ENCODE measurements at places on chromosomes 2 and 18.
A peak's percentile ranks its signal among the peaks of the same experiment; 100 is the strongest.

- no peak for DNase-seq
Measured at GRCh38 chr18:51426996-51427395, 229.5 kb upstream of the MEX3C start.

DNA sequence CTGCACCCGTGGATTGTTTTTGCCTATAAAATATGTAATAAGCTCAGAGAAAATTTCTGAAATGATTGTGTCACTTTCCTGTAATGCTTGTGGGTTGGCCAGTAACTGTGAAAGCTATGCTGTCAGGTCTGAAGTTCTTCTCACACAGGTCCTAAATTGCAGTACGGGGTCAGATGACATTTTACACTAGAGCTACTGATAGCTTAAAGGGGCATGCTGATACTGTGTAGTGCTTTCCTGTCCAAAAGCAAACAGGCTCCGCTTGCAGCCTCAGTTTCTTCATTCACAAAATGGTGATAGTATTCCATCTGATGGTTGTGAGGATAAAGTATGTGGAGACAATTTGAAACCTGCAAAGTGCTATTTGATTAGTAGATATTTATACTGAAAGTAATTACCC is 7.6 kb upstream of the FARSB start:
- no peak for DNase-seq

DNA sequence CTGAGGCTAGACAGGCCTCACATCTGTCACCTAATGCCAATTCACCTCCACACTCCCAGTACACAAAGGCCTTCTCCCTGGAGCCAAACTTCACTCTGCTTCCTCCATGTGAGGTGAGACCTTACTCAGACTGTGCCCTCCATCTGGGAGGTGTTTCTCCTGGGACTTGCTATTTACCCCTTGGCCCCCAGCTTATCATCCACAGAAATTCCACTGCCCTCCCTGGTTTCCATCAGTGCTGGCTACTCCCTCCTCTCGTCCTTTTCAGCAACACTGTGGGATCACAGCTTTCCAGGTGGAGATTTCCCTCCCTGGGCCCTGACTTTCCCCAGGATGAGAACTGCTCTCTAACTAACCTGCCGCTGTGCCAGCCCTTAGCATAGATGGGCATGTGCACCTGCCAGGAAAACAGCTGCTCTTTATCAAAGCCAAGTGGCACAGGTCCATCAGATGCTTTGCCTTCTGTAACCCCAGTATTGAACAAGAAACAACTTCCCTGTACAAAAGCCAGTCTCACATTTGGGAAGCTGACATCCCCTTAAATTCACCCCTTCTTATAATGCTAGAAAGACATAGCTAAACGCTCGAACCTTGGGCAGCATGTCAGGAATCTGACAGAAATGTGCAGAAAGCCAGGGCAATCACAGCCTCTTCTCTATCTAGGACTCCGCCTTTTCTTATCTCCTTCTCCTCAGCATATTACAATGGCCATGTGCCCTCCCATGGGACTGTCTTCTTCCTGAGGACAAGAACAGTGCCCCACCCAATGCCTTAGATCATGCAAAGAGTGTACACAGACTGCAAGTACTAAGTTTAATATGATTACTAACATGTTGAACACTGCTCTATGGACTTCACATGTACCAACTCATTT is 535.5 kb upstream of the ID2 start:
- DNase-seq, result peak; percentile 25

DNA sequence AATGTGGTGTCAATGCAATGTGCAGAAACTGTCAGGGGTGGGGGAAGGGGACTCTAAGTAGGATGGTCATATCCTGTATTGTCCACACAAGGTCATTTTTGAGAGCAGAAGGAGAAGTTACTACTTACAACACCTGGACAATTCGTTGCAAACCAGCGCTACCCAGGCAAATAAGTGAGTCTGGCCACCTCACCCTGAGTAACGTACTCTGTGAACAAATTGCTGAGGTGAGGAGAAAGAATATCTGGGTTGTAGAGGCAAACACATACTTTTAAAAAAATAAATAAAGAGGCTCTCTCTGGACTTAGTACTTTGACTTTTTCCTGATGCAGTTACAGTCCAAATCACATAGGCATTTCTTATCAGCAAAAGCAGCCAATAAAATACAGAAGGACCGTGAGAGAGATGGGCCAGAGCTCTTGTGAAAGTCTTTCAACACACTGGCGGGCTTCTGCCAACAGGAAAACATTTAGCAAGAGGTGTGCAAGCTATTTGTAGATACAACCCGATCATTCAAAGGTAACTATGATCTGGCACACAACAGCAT is 268.2 kb upstream of the ID2 start:
- peak; percentile 9 for DNase-seq

DNA sequence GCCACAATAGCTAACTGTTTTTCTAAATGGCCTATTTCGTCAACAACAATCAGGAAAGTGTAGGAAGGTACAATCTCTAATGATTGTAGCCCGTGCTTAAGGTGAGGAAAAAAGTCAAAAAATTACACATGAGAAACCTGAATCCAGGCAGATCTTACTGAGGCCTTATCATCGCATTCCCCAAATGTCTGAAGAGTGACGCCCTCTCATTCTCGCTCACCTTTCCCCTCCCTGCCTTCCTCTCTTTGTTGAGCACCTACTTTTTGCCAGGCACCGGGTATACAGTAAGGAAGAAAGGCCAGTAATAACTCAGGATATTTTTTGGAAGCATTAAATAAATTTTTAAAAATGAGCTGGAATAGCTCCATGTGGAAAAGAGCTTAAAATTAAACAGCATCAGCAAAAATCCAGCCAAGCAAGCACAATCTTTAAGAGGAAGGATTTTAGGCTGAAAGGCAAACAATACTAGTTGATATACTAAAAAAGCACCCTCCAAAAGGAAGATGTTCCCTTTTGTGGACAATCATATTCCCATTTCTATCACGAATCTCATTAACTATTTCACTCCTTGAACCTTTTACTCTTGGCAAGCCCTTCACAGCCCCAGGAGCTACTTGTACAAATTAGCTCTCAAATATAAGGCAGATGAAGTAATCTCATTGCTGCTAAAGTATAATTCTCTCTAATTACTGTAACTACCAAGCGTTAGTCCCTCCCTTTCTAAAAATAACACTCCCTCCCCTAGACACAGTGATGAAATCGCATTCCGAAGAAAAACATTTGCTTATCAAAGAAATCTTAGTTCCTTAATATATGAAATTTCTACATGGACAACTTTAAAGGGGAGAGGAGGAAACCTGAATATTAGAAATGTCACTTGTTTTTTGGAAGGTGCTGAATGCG is 40.0 kb downstream of the STAT1 start:
- no peak for DNase-seq

- no peak for DNase-seq
Measured at GRCh38 chr2:24721470-24721869, 71.7 kb downstream of the PTRHD1 start.

DNA sequence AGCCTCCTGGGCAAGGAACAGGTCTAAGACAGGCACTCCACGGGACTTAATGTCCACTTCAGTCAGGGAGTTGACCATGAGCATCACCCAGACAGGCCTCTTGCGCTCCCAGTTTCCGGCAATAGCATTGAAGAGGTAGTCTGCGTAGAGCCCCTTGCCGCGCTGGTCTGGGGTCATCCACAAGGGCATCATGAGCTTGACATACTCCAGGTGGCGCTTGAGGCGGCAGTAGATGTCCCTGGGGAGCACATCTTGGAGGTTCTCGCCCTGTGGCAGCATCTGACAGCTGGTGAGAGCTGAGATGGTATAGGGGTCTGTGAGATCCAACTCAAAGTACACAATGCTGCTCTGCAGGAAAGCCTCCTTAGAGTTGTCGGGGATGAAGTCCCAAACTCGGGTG is 10.6 kb downstream of the TRABD2A start:
- DNase-seq, result no peak

- DNase-seq, result no peak
Measured at GRCh38 chr18:845152-845819, 33.2 kb upstream of the YES1 start.

DNA sequence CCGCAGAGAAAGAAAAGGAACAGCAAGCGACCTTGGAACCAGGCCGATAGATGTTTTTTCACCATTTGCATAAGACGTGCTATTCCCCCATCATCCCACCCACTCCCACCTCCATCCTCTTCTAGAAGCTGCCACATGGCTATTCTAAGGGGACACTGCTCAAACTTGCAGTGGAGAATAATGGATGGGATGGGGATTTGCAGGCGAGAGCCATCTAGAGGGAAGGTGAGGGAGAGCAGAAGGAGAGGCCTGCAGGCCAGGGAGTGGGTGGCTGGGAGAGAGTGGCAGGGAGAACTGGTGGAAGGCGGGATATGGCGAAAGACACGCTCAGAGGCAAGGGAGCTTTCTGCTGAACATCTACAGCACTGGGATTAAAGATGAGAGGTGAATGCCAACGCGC is 84.9 kb downstream of the MAPK4 start:
- no peak for DNase-seq

DNA sequence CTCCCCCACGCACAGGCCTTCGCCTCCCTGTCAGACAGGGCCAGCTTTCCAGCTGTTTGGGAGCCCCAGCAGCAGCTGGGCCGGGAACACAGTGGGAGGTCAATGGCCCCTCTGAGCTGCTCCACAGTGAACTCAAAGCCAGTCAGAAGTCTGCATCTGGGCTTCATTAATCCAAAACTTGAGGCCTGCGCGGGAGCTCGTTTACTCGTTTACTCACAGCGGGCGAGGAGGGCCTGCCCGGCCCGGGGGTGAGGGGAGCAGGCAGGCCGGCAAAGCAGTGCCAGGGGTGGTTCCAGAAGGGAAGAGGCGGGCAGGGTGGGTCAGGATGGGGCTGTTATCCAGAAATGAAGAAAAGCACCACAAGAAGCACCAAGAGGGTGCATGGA is 36.8 kb upstream of the SEMA4C start:
- no peak for DNase-seq

- no peak for DNase-seq
Measured at GRCh38 chr2:140363131-140363530, 1582.9 kb upstream of the NXPH2 start.

DNA sequence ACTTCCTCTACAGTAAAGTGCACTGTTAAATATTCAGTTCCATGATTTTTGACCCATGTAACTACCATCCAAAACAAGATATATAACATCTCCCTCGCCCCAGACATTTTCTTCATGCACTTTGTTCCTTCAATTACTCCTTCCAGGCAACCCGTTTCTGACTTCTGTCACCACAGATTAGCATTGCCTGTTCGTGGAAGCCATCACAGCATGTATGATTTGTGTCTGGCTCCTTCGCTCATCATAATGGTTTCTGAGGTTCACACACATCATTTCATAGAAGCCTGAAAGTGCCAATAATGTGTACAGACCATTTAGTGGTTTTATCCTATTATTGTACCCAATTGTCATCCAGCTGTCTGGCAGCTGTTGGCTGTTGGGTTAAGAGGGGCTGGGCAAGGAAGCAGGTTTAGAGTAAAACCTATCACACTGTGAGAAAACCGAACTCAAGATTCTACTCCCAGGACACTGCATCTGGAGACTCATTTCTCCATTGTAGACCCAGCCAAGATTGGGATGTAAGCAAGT is 16.1 kb downstream of the ARHGAP28 start:
- no peak for DNase-seq

- no peak for DNase-seq
Measured at GRCh38 chr2:234102112-234102511, 51.6 kb downstream of the SPP2 start.

- DNase-seq, result no peak
Measured at GRCh38 chr2:46225730-46226129, 71.5 kb upstream of the EPAS1 start.

DNA sequence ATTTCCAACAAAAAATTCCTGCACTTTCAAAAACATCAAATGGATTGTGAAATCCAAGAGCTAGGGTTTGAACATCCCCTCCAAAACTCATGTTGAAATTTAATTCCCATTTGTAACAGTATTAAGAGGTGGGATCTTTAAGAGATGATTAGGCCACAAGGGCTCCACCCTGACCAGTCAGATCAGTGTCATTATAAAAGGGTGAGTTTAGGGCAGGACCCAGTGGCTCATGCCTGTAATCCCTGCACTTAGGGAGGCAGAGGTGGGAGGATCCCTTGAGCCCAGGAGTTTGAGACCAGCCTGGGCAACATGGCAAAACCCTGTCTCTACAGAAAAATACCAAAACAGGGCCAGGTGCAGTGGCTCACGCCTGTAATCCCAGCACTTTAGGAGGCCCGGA is 8.9 kb downstream of the GTF3C2 start:
- no peak for DNase-seq

DNA sequence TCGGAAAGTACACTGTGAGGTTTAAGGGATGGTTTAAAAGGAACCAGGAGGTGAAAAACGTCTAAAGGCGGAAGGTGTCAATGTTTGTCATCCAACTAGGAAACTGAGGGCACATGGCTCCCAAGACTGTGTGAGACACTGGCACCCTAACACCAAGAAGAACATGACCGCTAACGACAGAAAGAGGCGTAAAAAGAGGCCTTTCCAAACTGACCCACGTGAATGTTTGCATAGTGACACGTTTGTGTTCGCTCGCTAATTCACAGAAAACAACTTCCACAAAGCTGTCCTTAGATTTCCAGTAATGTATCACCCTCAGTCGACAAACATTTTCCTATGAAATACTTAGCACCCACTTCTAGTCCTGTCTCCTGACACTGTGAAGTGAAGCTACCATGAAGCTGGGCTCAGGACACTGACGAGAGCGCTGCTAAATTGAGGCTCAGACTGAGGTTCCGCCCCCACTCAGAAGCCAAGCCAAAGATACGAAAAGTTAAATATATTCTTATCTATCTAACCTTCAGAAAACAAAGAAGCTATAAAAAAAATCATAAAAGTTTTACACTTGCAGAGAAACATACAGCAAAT is 86.5 kb downstream of the ZNF516 start:
- DNase-seq, result no peak

DNA sequence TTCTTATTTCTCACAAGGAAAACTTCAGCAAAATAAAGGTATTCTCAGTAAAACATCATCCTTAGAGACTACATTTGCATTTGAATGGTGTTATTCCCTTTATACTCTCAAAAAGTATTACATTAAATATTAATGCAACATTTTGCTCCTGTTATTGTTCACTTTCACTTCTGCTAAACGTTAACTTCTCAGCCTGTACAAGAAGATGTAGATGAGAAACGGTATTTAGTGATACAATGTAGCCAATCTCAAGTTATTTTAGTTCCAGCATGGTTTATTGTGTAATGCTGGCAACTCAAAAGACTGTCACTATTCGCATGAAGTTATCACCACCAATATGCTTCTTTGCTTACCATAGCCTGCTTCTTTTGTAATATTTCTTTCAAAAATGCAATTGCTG is 514.1 kb downstream of the CPS1 start:
- DNase-seq, result no peak

DNA sequence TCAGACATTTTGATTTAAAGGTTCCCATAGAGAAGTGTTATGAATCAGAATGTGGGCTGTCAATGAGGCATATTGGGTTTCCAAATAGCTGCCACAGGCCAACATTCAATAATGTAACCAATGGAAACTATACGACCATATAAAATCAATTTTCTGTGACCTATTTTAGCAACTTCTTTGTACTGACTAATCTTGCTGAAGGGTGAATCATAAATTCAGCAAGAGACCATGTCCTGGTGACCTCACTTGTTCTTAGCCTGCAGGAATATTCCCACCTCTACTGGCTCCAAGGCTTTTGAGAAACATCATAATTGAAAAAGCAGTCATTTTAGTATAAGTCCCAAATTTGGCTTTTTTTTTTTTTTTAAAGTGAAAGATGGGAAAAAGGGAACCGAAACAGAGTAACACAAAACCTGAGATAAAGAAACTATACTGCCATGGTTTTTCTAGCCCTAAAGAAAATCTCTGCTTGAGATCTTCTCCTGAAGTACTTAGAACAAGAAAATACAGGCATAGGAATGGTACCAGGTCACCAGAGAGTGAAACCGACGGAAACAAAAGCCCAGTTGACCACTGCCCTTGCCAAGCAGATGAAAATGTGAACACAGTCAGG is 32.1 kb downstream of the PLEKHM3 start:
- no peak for DNase-seq

- DNase-seq, result no peak
Measured at GRCh38 chr2:56244911-56245530, 61.2 kb downstream of the CCDC85A start.

All from hematopoietic multipotent progenitor cell treated with erythropoietin and hydrocortisone succinate and interleukin-3 and kit ligand, for 8 days (in vitro differentiated cells).